ENCODE measurements at places on chromosomes 1 and 21. TPM values are rescaled to one million over a fixed set of nuclear protein-coding genes. Genes with fewer than 3 reads are reported as not detected.

Gene KCNE2
- total RNA-seq = not detected

- DNase-seq = no peak
Measured at GRCh38 chr1:236484310-236484971, 39.3 kb upstream of the LGALS8 start.

- DNase-seq = no peak
Measured at GRCh38 chr1:193448682-193449461, 262.5 kb upstream of the B3GALT2 start.

GRCh38 chr1:175521249-175522040, 221.9 kb downstream of the TNR start:
- DNase-seq = no peak

GRCh38 chr1:50970931-50971582, 1.0 kb downstream of the CDKN2C start:
- DNase-seq = no peak
